ENCODE measurements at places on chromosomes 6 and 20.

GRCh38 chr6:147528511-147529145 is 20.1 kb downstream of the SAMD5 start:
- DNase-seq, result no peak

- DNase-seq, result no peak
Measured at GRCh38 chr6:30824698-30825097, 59.6 kb upstream of the DDR1 start.

- DNase-seq, result no peak
Measured at GRCh38 chr6:166813461-166813860, 142.9 kb downstream of the RNASET2 start.

DNA sequence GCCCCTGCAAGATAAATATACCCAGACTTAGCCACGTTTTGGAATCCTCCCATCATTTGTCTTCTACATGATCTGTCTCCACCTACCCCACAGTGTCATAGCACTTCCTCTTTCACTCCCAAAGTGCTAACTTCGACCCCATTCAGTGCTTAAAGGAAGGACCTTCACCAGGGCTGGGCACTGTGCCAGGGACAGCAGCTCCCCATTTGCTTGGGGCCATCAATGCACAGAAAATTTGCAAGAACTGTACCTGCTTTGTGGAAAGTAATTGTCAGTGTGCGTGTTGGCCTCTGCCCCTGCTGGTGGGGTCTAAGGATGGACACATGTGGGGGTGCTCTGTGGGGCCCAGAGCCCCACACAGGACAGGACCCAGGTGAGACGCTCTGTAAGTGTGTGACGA is 5.2 kb upstream of the BPIFA2 start:
- no peak for DNase-seq

GRCh38 chr6:56571605-56572004 is 71.1 kb downstream of the DST start:
- DNase-seq, result no peak

GRCh38 chr6:16840291-16840690 is 79.0 kb upstream of the ATXN1 start:
- no peak for DNase-seq

DNA sequence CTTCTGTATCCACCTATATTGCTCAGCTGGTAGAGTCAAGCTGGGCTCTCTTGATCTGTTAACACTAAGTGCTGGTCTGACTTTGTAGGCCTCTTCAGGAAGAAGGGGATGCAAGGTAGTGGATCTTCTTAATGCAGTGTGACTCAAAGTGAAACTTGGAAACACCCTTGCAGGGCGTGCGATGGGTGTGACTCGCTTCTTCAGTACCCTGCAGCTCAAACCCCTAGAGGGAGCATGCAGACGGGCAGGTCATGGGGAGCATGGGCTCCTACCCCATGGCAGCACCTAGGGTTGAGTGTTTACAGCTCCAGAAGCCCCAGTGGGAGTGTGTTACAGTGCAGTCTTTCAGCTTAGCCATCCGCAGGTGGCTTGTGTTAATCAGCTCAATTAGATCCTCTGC is 757 bp upstream of the SAMD3 start:
- peak; percentile 55 for DNase-seq

DNA sequence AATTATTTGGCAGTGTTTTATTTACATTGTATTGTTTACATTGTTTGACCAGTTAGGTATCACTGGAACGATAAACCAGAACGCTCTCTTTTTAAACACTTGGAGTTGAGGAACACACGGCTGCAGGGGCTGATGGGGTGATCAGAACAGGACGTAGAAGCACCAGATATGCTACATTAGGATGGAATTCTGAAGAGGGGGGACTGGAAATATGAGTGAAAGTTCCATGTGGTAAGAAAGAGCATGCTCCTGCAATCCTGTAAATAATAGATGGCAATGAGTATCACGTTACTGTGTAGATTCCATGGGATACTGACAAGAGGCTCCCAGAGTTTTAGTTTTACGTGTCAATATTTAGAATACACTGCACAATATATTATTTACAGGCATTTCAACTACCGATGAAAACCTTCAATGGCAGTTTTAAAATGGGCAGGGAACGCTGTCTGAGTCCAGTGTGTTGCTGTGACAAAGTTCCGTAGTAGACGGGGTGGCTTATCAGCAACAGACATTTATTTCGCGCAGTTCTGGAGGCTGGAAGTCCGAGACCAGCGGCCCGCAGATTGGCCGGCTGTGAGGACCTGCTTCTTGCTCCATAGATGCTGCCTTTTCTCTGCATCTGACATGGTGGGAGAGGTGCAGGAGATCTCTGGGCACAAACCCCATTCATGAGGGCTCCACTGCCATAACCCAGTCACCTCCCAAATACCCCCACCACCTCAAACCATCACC is 43.1 kb downstream of the SYNJ2 start:
- no peak for DNase-seq

DNA sequence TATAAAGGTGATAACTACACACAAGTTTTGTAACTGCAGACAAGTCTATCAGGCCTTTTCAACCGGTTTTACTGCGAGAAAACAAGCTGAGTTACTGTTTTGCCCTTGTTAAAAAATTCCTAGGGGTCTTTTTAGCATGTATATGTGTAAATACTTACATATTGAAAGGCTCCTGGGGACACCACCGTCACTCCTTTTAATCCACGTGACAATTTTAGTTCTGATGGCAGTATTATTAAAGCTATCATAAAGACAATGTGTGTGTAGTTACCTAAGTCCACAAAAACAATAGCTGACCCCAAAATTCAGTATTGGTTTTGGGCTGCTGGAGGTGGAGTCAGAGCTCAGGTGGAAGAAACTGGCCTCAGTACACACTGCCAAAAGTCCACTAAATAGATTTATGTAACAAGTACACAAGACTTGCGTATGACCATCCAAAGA is 41.3 kb upstream of the HFE start:
- no peak for DNase-seq

DNA sequence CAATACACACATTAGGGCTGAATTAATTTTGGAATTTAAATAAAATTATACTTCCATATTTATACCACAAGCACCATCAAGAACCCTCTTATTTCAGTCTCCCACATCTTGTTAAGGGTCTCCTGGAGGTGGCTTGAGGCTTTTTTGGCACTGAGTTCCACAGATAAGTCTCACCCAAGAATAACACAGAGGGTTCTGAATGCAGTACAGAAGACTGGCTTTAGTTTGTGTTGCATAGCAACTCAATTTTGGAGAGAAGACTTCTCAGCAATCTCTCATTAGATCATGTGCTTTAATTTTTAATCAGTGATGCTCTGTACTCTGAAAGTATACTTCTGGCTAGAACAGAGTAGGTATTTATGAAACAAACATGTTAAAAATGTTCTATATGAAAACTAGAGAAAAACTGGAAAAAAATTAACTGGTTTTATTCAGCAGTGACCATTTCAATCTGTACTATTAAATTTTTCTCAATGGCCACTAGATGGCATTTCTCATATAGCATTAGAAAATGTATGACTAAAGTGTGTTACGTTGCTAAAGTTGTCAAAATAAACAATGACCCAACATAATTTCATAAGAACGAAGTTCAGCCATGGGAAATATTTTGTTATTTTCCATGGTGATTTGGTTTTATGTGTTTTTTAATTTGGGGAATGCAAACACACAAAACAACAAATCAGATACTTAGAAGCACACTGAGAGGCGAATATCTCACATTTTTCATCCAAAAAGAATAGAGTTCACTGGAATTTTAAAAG is 32.7 kb upstream of the MAP7 start:
- DNase-seq, result no peak
